ENCODE measurements at places on chromosomes 13 and 19.

DNA sequence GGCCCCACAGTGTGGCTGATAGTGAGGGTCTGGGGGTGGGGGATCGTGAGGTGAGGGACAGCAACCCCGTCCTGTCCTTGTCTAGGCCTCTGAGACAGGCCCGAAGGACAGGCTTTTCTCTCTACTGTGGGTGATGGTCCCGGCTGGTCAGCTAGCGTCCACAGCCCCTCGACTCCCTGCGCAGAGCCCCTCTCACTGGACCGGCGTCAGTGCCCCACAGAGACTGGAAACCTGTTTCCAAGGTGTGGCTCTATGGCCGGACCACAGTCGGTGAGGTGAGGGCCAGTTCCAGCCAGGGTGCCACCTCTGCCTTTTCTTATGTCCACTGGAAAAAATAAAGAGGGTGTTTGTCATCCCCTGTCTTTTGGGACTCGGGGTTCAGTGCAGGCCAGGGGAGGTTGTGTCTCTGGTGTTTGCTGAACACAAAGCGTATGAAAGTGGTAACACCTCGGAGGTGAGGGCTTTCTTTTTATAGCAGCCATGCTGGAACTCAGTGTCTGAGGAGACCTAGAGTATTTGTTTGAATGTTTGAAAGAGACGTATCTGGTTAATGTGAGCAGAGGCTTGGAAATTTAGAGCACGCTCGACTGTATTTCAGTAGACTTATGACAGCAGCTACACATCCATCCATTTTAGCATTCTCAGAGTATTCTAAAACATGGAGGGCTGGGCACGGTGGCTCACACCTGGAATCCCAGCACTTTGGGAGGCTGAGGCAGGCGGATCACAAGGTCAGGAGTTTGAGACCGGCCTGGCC is 22.8 kb downstream of the ATP11A start:
- peak overlapping the region; percentile 79 for H3K27ac ChIP-seq
- no peaks in the 10 kb centered on the region for H3K36me3 ChIP-seq
- DNase-seq: peak; percentile 54
- H3K4me1 ChIP-seq: peaks cover 7% of the 10 kb centered on the region
- H3K27me3 ChIP-seq: no peaks in the 10 kb centered on the region

DNA sequence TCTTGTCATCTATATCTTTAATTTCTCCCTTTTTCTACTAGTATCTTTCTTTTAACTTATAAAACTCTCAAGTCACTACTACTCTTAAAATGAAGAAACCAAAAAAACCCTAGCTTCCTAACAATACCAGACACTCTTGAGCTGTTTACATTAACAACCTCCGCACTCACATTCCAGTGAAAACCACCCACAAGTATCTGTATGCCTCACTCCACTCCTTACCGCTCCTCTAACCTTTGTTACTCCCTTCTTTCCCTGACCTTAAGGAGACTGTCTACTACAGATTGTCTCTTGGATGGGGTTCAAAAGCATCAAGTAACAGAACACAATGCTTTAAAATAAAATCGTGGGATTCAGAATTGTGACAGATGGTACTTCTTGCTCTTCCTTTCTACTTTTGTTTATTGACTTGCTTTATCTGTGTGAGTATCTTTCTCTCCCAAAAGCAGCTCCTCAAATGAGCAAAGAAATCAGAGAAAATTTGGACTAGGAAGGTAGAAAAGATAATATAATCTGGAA is 110.0 kb upstream of the FBXL3 start:
- DNase-seq: no peak
- no peak overlapping the region for H3K27ac ChIP-seq
- H3K4me3 ChIP-seq: no peak overlapping the region
- no peaks in the 10 kb centered on the region for H3K27me3 ChIP-seq
- H3K36me3 ChIP-seq: peaks cover 10% of the 10 kb centered on the region

GRCh38 chr19:45058622-45059159 is 17.6 kb downstream of the ZNF296 start:
- no peaks in the 10 kb centered on the region for H3K4me1 ChIP-seq
- H3K27ac ChIP-seq: no peak overlapping the region
- no peaks in the 10 kb centered on the region for H3K27me3 ChIP-seq
- peaks cover 100% of the 10 kb centered on the region for H3K36me3 ChIP-seq
- DNase-seq: no peak

GRCh38 chr19:47225746-47226425 is 5.1 kb downstream of the BBC3 start:
- no peaks in the 10 kb centered on the region for H3K27me3 ChIP-seq
- H3K4me1 ChIP-seq: peaks cover 24% of the 10 kb centered on the region
- H3K27ac ChIP-seq: peak overlapping the region; percentile 100
- peak overlapping the region; percentile 88 for H3K4me3 ChIP-seq
- peak; percentile 92 for DNase-seq

GRCh38 chr19:13015361-13016223 is 20.3 kb downstream of the NFIX start:
- H3K4me1 ChIP-seq: peaks cover 7% of the 10 kb centered on the region
- no peaks in the 10 kb centered on the region for H3K36me3 ChIP-seq
- H3K27ac ChIP-seq: peak overlapping the region; percentile 97
- H3K27me3 ChIP-seq: no peaks in the 10 kb centered on the region
- no peak overlapping the region for H3K4me3 ChIP-seq
- no peak for DNase-seq

DNA sequence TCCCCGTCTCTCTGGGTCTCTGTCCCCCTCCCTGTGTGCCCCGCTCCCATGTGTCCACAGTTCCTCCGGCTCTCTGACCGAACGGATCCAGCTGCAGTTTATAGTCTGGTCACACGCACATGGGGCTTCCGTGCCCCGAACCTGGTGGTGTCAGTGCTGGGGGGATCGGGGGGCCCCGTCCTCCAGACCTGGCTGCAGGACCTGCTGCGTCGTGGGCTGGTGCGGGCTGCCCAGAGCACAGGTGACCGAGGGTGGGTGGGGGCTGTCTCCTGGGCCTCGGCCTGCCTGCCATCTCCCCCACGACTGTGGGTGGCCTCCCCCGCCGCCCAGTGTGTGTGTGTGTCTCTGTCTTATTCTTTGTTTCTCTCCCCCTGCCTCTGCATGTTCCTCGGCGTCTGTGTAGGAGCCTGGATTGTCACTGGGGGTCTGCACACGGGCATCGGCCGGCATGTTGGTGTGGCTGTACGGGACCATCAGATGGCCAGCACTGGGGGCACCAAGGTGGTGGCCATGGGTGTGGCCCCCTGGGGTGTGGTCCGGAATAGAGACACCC is 10.3 kb downstream of the TRPM4 start:
- H3K27ac ChIP-seq: no peak overlapping the region
- peaks cover 19% of the 10 kb centered on the region for H3K4me1 ChIP-seq
- no peak overlapping the region for H3K4me3 ChIP-seq
- no peak for DNase-seq
- H3K27me3 ChIP-seq: no peaks in the 10 kb centered on the region
- peaks cover 52% of the 10 kb centered on the region for H3K36me3 ChIP-seq

DNA sequence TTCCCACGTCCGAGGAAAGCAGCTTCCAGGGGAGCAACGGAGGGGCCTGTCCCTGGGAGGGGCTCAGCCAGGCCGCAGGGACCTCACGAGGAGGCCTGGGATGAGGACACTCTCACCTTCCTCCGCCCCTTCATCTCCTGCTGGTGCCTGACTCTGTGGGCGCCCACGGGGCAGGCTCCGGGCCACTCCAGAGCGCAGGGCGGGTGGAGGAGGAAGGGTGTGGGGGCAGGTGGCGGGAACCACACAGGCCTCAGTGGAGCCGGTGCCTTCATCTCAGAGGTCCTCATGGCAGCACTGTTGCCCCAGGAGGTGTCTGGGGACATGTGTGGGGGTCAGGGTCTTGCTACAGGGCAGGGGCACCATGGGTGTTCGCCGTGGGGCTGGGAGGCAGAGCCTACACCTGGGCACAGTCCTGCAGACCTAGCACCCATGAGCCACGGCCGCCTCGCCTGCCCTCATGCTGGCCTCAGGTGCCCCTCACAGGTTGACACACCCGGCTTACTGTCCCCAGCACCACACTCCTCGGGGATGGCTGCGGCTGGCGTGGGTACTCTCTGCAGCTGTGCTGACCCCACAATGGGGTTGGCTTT is 10.1 kb upstream of the TMEM255B start:
- no peaks in the 10 kb centered on the region for H3K27me3 ChIP-seq
- H3K27ac ChIP-seq: no peak overlapping the region
- H3K36me3 ChIP-seq: no peaks in the 10 kb centered on the region
- no peak for DNase-seq

DNA sequence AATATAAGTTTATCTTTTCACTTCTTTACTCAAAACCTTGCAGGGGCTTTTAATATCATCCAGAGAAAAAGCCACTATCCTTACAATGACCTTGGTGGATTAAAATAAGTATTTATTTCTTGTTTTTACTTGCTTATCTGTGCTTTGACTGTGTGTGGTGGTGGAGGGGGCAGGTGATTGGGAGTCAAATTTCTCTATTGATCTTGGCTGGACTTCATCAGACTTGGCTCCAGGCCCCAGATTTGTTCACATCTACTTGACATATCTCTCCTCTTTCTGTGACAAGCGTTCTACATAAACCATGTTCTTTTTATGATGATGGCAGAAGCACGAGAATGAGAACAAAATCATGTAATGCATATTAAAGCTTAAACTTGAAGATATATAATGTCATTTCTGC is 670.8 kb downstream of the PCDH17 start:
- H3K27ac ChIP-seq: no peak overlapping the region
- no peaks in the 10 kb centered on the region for H3K36me3 ChIP-seq
- H3K4me1 ChIP-seq: no peaks in the 10 kb centered on the region
- no peak overlapping the region for H3K4me3 ChIP-seq
- H3K27me3 ChIP-seq: no peaks in the 10 kb centered on the region

DNA sequence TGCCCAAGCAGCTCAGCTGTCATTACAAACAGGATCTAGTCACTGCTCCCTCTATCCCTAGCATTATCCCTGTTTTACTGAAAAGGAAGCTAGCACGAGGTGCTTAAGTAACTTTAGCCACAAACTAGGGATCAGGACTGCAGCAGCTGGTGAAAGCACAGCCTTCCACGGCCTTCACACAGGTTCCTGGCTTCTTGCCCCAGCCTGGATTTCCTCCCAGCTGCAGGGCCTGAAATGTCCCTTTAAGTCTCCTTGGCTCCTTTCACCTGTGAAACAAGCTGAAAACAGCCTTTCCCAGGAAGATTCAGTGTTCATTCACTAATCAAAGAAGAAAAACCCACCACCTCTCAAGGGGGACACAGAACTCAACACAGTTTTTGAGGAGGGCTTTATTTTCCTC is 754.5 kb downstream of the DIAPH3 start:
- no peak overlapping the region for H3K27ac ChIP-seq
- no peak overlapping the region for H3K4me3 ChIP-seq
- DNase-seq: no peak
- no peaks in the 10 kb centered on the region for H3K36me3 ChIP-seq
- no peaks in the 10 kb centered on the region for H3K27me3 ChIP-seq

- no peak overlapping the region for H3K4me3 ChIP-seq
- no peak overlapping the region for H3K27ac ChIP-seq
- DNase-seq: peak; percentile 8
- H3K4me1 ChIP-seq: no peaks in the 10 kb centered on the region
Measured at GRCh38 chr19:55809381-55810058, 22.3 kb downstream of the NLRP11 start.

GRCh38 chr19:48938256-48938655 is 4.8 kb downstream of the DHDH start:
- no peak overlapping the region for H3K4me3 ChIP-seq
- H3K4me1 ChIP-seq: no peaks in the 10 kb centered on the region
- H3K27me3 ChIP-seq: no peaks in the 10 kb centered on the region
- DNase-seq: no peak

GRCh38 chr13:73358606-73359095 is 299.8 kb downstream of the KLF5 start:
- H3K4me3 ChIP-seq: no peak overlapping the region
- no peaks in the 10 kb centered on the region for H3K36me3 ChIP-seq
- H3K4me1 ChIP-seq: no peaks in the 10 kb centered on the region
- H3K27me3 ChIP-seq: no peaks in the 10 kb centered on the region

DNA sequence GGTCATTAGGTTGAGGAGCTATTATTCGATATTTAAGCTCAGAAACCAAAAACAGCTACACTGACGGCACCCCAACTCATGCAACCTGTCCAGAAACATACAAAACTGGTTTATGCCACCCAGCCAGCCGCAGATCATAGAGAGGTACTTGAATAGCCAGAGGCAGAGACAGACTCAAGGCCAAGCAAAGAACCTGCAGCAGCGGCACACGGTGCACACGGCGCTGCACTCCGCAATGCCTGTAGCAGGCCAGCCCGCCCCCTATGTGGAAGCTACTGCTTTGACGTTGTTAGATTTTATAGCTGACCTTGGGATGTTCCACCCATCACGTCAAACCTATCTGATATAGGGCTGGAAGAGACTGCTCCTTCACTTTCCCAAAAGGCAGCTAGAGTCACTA is 11.9 kb upstream of the DHRS12 start:
- H3K4me1 ChIP-seq: peaks cover 6% of the 10 kb centered on the region
- H3K27me3 ChIP-seq: no peaks in the 10 kb centered on the region
- no peak overlapping the region for H3K27ac ChIP-seq
- H3K4me3 ChIP-seq: no peak overlapping the region
- no peak for DNase-seq

DNA sequence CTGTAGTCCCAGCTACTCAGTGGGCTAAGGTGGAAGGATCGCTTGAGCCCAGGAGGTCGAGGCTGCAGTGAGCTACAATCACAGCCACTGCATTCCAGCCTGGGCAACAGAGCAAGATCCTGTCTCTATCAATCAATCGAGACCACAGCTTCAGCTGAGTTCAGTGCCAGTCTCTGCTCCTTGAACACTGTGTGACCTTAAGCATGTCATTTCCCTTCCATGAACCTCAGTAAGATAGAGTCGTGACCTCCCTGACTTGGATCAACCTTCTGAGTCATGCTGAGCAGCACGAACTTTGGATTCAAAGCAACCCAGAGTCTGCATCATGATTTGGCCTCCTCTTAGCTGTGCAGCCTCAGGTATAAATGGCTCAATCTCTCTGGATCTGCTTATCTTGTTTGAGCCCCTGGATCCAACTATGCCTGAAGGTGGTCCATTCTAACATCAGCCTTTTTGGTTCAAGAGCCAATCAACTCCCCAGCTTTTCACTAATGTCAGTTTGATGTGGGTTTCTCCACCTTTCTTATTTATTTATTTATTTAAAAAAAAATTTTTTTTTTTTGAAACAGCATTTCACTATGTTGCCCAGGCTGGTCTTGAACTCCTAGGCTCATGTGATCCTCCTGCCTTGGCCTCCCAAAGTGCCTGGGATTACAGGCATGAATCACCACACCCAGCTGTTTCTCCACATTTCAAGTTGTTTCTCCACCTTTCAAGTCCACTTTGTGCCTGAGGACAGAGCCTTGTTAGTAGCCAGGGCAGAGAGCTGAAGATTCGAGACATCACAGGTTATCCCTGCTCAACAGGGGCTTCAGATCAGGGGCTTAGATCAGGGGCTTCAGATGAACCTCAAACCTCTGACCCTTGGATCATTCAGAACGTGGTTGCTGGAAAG is 26.4 kb downstream of the PTPRS start:
- H3K36me3 ChIP-seq: no peaks in the 10 kb centered on the region
- no peak overlapping the region for H3K4me3 ChIP-seq
- no peaks in the 10 kb centered on the region for H3K4me1 ChIP-seq

GRCh38 chr13:20716951-20717350 is 13.5 kb downstream of the IL17D start:
- H3K4me3 ChIP-seq: no peak overlapping the region
- H3K36me3 ChIP-seq: no peaks in the 10 kb centered on the region
- no peak for DNase-seq
- H3K4me1 ChIP-seq: peaks cover 29% of the 10 kb centered on the region
- H3K27me3 ChIP-seq: no peaks in the 10 kb centered on the region
